ENCODE measurements at places on chromosomes 16 and 17. TPM values are rescaled to one million over a fixed set of nuclear protein-coding genes. Genes with fewer than 3 reads are reported as not detected.

The PLD6 gene
- 7.3 TPM for total RNA-seq

The KRT9 gene
- not detected for total RNA-seq

GRCh38 chr16:1216681-1217400 is 8.2 kb downstream of the TPSG1 start:
- no peak for DNase-seq
- no peak overlapping the region for H3K27ac ChIP-seq
- no peaks in the 10 kb centered on the region for H3K36me3 ChIP-seq
- H3K27me3 ChIP-seq: peaks cover 15% of the 10 kb centered on the region
- no peak overlapping the region for H3K4me3 ChIP-seq

DNA sequence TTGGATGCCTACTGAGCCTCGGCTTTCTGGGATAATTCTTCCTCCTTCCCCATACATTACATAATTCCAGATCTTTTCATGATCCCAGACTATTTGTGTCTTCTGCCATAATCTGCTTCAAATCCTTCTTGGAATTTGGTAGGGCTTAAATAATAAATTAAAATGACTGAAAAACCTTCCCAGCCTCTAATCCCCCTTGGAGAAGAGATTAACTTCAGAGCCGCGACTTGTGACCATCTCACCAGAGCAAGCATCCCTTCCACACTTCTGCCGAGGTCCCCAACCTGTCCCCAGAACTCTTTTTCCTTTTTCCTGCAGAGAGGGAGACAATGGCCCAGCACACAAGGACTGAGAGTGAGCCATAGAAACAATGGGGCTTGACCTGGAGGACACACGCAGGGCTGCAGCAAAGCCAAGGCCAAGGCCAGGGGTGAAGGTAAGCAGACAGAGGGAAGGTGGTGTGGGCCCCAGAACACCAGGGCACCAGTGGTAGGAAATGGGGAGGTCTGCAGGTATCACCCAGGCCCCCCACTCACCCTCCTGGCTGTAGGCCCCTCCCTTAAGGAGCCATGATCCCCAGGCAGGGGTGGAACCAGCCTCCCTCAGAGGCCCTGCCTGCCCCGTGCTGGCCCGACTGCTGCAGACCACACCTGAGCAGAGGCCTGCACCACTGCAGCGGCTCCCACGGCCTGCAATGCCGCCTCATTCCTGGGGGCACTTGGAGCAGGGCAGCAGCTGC is 9.6 kb upstream of the BCAR1 start:
- no peaks in the 10 kb centered on the region for H3K27me3 ChIP-seq
- no peaks in the 10 kb centered on the region for H3K36me3 ChIP-seq
- no peak overlapping the region for H3K4me3 ChIP-seq
- H3K27ac ChIP-seq: peak overlapping the region; percentile 98

DNA sequence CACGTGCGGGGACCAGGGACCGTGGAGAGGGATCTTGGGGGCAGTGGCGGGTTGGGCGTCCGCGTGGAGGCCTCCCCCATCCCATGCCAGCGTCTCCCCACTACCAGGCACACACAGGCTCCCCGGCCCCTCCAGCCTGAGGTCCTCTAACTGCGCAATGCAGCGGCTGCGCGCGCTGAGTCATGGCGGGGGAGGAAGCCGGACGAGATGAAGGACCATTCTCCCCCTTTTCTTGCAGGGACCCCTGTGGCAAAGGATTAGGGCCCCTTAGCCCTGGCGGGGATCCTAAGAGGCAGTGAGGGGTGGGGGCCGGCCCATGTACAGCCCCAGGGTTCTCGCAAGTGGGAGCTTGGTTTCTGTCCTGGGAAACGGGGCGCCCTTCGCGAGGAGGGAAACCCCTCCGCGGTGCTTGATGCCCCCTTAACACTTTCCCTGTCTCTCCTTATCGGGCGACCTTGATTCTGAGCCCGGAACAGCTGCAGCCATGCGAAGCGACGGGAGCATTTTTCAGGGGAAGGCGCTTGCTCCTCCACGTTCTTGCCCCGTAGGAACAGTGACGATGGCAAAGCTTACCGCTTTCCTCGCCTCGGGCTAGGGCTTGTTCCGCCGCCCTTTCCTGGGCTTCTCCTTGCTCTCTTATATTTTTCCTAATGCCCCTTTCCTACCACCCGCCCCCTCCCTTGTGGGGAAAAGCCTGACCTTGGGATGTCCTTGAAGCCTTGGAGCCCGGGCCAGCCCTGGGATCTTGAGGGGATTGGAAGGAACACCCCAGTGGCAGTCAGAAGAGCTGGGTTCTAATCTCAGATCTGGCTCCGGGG is 592 bp downstream of the ALDOA start:
- H3K4me3 ChIP-seq: peak overlapping the region; percentile 93
- peaks cover 84% of the 10 kb centered on the region for H3K4me1 ChIP-seq
- no peaks in the 10 kb centered on the region for H3K27me3 ChIP-seq
- peak overlapping the region; percentile 100 for H3K27ac ChIP-seq

The SLC47A2 gene
- total RNA-seq: not detected

The LPO gene
- not detected for total RNA-seq

The TBC1D3K gene
- total RNA-seq: not detected

DNA sequence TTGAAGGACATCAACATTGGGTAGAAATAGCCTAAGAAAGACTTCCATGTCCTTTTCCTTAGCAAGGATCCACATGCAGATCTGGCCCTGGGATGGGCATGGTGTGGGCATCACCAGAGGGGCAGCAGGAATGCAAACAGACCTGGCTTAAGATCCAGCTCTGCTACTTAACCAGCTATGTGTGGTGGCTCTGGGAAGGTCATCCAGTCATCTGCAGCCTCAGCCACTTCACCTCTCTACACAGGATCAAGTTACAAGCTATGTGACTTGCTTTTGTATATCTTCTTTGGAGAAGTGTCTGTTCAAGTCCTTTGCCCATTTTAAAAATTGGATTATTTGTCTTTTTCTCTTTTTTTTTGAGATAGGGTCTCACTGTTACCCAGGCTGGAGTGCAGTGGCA is 13.5 kb upstream of the ADORA2B start:
- no peak for DNase-seq
- no peak overlapping the region for H3K27ac ChIP-seq
- H3K36me3 ChIP-seq: no peaks in the 10 kb centered on the region
- no peaks in the 10 kb centered on the region for H3K4me1 ChIP-seq
- no peak overlapping the region for H3K4me3 ChIP-seq

GRCh38 chr16:21265104-21265837 is 12.8 kb downstream of the CRYM start:
- no peaks in the 10 kb centered on the region for H3K27me3 ChIP-seq
- no peak overlapping the region for H3K4me3 ChIP-seq
- DNase-seq: peak; percentile 48
- H3K27ac ChIP-seq: peak overlapping the region; percentile 90
- H3K36me3 ChIP-seq: peaks cover 20% of the 10 kb centered on the region
- H3K4me1 ChIP-seq: peaks cover 71% of the 10 kb centered on the region

DNA sequence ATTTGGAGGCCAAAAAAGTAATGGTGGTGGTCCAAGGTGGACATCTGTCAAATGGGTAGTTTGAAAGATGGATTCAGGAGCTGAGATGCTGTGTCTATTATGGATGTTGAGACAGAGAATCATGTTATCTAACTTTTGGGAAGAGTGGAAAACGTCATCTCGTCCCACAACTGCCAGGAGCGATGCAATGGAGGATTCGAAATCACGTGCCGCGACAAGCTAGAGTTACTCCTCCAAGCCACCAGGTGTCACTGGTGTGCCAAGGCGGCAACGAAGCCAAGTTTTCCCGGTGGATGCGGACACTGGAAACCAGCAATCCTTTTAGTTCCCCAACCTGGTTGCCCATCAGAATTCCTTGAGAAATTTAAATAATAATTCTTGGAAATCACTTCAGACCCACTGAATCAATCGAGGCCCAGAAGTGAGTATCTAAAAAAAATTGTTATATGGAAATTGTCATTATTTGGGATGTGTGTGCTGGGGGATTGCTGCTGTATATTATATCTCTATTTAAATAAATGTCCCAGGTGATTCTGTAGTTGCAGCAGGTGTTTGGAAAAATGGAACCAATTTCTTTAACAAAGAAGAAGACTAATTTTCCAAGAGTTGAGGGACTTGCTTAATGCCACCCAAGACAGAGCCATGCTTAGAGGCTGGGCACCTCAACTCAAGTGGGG is 206.1 kb downstream of the HAPSTR1 start:
- no peak overlapping the region for H3K27ac ChIP-seq
- no peaks in the 10 kb centered on the region for H3K27me3 ChIP-seq
- H3K36me3 ChIP-seq: no peaks in the 10 kb centered on the region
- H3K4me3 ChIP-seq: no peak overlapping the region
- no peak for DNase-seq

DNA sequence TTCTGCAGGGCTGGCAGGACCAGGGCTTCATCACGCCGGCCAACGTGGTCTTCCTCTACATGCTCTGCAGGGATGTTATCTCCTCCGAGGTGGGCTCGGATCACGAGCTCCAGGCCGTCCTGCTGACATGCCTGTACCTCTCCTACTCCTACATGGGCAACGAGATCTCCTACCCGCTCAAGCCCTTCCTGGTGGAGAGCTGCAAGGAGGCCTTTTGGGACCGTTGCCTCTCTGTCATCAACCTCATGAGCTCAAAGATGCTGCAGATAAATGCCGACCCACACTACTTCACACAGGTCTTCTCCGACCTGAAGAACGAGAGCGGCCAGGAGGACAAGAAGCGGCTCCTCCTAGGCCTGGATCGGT is 1.4 kb downstream of the CDK5R1 start:
- H3K4me1 ChIP-seq: peaks cover 46% of the 10 kb centered on the region
- peak overlapping the region; percentile 69 for H3K4me3 ChIP-seq
- no peaks in the 10 kb centered on the region for H3K36me3 ChIP-seq
- no peak overlapping the region for H3K27ac ChIP-seq

The MARCHF10 gene
- total RNA-seq: not detected

GRCh38 chr16:3606441-3606840 is 5.0 kb downstream of the SLX4 start:
- no peak for DNase-seq
- peaks cover 32% of the 10 kb centered on the region for H3K4me1 ChIP-seq
- no peak overlapping the region for H3K27ac ChIP-seq
- no peaks in the 10 kb centered on the region for H3K27me3 ChIP-seq
- H3K36me3 ChIP-seq: peaks cover 27% of the 10 kb centered on the region
- H3K4me3 ChIP-seq: no peak overlapping the region

GRCh38 chr17:37726891-37727675 is 17.8 kb downstream of the HNF1B start:
- DNase-seq: no peak
- peaks cover 6% of the 10 kb centered on the region for H3K27me3 ChIP-seq
- H3K4me1 ChIP-seq: no peaks in the 10 kb centered on the region
- H3K4me3 ChIP-seq: no peak overlapping the region
- H3K27ac ChIP-seq: no peak overlapping the region

The PARD6A gene
- total RNA-seq: 3.4 TPM

Data from left ventricle myocardium inferior (tissue), 1 donor.